ENCODE measurements at places on chromosomes 4 and X. TPM values are rescaled to one million over a fixed set of nuclear protein-coding genes. Genes with fewer than 3 reads are reported as not detected.
A peak's percentile ranks its signal among the peaks of the same experiment; 100 is the strongest.

SSX2B gene
- total RNA-seq: not detected

ZNF674 gene
- total RNA-seq: 1.2 TPM

GLOD5 gene
- not detected for total RNA-seq

ELOVL6 gene
- 12.9 TPM for total RNA-seq

SMAD1 gene
- total RNA-seq: 48.9 TPM

CITED1 gene
- not detected for total RNA-seq

RIPPLY1 gene
- total RNA-seq: not detected

ASMT gene
- not detected for total RNA-seq

DNA sequence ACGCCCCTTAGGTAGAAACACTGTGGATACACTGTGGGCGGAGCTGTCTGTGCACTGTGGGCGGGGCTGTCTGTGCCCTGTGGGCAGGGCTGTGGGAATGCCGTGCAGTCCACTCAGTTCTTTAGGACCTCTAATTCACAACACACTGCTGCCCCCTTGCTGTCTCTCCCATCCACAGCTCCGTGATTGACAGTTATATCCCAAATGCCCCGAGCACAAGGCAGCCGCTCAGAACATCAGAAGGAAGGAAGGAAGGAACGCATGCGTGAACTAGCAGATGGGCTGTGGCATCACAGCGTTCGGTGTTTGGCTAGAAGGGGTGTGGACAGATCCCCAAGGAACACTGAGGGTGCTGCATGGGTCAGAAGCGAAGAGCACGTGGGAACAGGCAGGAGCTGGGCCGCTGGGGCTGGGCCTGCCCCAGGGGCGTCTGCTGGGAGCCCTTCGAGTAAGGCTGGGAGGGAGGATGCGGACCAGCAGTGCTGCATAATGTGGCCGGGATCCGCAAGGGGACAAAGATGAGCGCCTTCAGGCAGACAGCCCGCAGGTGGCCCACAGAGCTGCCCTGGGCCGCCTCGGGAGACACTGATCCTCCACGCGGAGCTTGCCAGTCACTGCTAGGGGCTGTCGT is 29.8 kb downstream of the ACOX3 start:
- no peaks in the 10 kb centered on the region for H3K27me3 ChIP-seq
- no peaks in the 10 kb centered on the region for H3K36me3 ChIP-seq
- H3K4me1 ChIP-seq: no peaks in the 10 kb centered on the region
- no peak overlapping the region for H3K4me3 ChIP-seq
- peak; percentile 69 for DNase-seq
- no peak overlapping the region for H3K27ac ChIP-seq

DNA sequence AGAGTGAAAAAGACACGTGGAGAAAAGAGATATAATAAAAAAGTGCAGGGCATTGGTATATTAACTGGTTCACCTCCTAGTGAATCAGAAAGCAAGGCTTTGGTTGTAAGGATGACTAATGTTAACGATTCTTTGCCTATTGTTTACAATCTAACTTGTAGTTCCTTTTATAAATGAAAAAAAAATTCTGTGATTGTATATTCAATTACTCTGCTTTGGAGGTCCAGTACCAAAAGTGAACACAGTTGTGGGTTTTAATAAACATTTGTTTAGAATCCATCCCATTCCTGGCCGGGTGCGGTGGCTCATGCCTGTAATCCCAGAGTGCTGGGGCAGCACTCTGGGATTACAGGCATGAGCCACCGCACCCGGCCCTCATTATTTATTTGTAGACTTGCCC is 36.9 kb upstream of the PRSS12 start:
- no peak overlapping the region for H3K27ac ChIP-seq
- H3K27me3 ChIP-seq: no peaks in the 10 kb centered on the region
- no peak overlapping the region for H3K4me3 ChIP-seq
- no peaks in the 10 kb centered on the region for H3K36me3 ChIP-seq
- no peak for DNase-seq
- no peaks in the 10 kb centered on the region for H3K4me1 ChIP-seq

DNA sequence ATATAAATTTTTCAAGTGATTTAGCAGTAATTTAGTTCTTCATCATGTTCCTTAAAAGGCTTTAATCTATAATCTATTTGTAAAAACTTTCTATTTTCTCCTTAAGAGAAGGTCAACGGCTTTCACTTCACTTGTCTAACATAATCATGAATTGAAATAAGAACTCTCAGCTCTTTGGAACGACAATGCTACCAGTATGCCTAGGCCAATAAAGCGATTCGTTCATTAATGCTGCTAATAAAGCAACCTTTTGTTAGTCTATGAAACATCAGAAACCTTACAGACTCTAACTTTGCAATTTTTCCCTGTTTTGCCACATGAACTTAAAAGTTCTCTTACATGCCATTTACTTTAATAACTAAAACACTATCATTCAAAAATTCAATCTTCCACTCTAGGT is 47.6 kb downstream of the FBXW7 start:
- DNase-seq: no peak
- no peaks in the 10 kb centered on the region for H3K4me1 ChIP-seq
- H3K27me3 ChIP-seq: no peaks in the 10 kb centered on the region
- H3K27ac ChIP-seq: no peak overlapping the region

DNA sequence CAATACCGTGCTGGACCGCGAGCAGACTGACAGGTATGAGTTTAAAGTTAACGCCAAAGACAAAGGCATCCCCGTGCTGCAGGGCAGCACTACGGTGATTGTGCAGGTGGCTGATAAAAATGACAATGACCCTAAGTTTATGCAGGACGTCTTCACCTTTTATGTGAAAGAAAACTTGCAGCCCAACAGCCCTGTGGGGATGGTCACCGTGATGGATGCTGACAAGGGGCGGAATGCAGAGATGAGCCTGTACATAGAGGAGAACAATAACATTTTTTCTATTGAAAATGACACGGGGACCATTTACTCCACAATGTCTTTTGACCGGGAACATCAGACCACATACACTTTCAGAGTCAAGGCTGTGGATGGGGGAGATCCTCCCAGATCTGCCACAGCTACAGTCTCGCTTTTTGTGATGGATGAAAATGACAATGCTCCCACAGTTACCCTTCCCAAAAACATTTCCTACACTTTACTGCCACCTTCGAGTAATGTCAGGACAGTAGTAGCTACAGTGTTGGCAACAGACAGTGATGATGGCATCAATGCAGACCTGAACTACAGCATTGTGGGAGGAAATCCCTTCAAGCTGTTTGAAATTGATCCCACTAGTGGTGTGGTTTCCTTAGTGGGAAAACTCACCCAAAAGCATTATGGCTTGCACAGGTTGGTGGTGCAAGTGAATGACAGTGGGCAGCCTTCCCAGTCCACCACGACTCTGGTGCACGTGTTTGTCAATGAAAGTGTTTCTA is 3.2 kb downstream of the PCDH7 start:
- H3K36me3 ChIP-seq: no peaks in the 10 kb centered on the region
- peak overlapping the region; percentile 55 for H3K4me3 ChIP-seq
- DNase-seq: no peak
- peak overlapping the region; percentile 56 for H3K27ac ChIP-seq
- no peaks in the 10 kb centered on the region for H3K27me3 ChIP-seq

DNA sequence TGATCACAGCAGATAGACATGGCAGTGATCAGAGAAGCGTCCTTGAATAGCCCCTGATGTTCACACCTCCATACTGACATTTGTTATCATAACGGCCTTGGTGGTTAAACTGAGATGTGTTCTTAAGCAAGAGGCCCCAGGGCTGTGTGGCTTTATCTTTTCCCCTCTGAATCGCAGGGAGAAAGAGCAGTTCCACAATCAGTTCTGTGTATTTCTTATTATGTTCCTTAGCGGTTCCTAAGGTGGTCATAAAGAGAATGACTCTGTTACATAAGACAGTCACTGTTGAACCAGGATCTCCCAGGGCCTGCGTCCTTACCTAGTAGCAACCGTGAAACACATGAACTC is 52.8 kb upstream of the CBR4 start:
- no peaks in the 10 kb centered on the region for H3K27me3 ChIP-seq
- DNase-seq: peak; percentile 24
- H3K27ac ChIP-seq: peak overlapping the region; percentile 86
- H3K36me3 ChIP-seq: no peaks in the 10 kb centered on the region
- H3K4me3 ChIP-seq: no peak overlapping the region

DNA sequence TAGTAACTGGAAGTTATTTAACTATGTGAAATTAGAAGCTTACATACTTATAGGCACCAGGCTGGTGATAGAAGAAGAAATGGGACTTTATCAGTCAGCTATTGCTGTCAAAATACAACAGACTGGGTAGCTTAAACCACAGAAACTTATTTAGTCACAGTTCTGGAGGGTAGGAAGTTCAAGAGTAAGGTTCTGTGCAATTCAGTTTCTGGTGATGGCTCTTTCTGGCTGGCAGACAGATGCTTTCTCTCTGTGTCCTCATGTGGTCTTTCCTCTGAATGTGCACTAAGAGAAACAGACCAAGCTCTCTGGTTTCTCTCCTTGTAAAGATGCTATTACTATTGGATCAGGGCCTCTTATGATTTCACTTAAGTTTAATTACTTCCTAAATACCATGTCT is 92.1 kb upstream of the ANKRD50 start:
- H3K36me3 ChIP-seq: no peaks in the 10 kb centered on the region
- DNase-seq: no peak
- no peaks in the 10 kb centered on the region for H3K27me3 ChIP-seq
- no peaks in the 10 kb centered on the region for H3K4me1 ChIP-seq
- no peak overlapping the region for H3K27ac ChIP-seq
- H3K4me3 ChIP-seq: no peak overlapping the region

DNA sequence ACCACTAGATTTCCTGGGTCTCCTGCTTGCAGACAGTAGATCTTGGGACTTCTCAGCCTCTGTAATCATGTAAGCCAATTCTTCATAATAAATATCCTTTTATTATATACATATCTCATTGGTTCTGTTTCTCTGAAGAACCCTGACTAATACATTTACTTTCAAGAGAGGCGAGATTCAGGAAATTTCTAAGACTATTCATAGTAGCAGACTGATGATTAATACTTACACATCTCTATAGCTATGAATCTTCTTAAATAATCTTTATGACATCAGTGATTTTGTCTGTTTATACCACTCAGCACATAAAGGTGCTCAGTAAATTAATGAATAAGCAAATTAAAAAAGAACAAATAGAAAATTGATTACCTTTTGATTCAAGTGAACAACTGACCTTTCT is 682.3 kb upstream of the GRID2 start:
- H3K4me1 ChIP-seq: no peaks in the 10 kb centered on the region
- H3K36me3 ChIP-seq: no peaks in the 10 kb centered on the region
- no peak overlapping the region for H3K4me3 ChIP-seq
- H3K27ac ChIP-seq: no peak overlapping the region
- no peak for DNase-seq
- H3K27me3 ChIP-seq: no peaks in the 10 kb centered on the region

GRCh38 chr4:41485041-41485440 is 52.9 kb upstream of the LIMCH1 start:
- no peaks in the 10 kb centered on the region for H3K4me1 ChIP-seq
- no peak overlapping the region for H3K27ac ChIP-seq
- DNase-seq: no peak
- no peaks in the 10 kb centered on the region for H3K36me3 ChIP-seq
- no peak overlapping the region for H3K4me3 ChIP-seq

- H3K27ac ChIP-seq: no peak overlapping the region
- no peaks in the 10 kb centered on the region for H3K4me1 ChIP-seq
- no peaks in the 10 kb centered on the region for H3K36me3 ChIP-seq
Observed at GRCh38 chrX:129836827-129837226, 6.9 kb downstream of the ZDHHC9 start.

DNA sequence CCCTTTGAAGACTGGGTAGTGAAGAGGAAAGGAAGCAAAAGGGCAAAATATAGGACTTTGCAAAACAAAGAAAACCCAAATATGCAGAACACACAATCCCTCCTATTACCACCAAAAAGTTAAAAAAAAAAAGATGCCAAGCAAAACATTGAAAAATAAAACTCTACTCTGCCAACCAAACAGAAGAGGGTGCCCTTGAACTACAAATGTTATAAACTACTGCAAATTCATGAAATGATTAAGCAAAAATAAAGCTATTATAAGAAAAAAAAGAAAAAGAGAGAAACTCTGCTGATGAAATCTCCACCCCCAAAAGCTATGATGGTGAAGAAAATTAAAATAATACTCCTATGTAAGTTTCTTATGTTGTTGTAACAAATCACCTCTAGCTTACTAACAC is 168.5 kb upstream of the STK26 start:
- H3K27ac ChIP-seq: no peak overlapping the region
- H3K27me3 ChIP-seq: peaks cover 9% of the 10 kb centered on the region
- no peaks in the 10 kb centered on the region for H3K36me3 ChIP-seq
- no peaks in the 10 kb centered on the region for H3K4me1 ChIP-seq
- DNase-seq: no peak
- no peak overlapping the region for H3K4me3 ChIP-seq

- no peaks in the 10 kb centered on the region for H3K4me1 ChIP-seq
- H3K27ac ChIP-seq: no peak overlapping the region
- no peaks in the 10 kb centered on the region for H3K36me3 ChIP-seq
- H3K27me3 ChIP-seq: no peaks in the 10 kb centered on the region
- DNase-seq: no peak
- H3K4me3 ChIP-seq: no peak overlapping the region
Observed at GRCh38 chr4:154542271-154542879, 7.8 kb downstream of the PLRG1 start.

GRCh38 chrX:139936259-139936658 is 3.4 kb upstream of the ATP11C start:
- H3K27me3 ChIP-seq: no peaks in the 10 kb centered on the region
- no peak for DNase-seq
- no peak overlapping the region for H3K27ac ChIP-seq
- H3K36me3 ChIP-seq: no peaks in the 10 kb centered on the region

DNA sequence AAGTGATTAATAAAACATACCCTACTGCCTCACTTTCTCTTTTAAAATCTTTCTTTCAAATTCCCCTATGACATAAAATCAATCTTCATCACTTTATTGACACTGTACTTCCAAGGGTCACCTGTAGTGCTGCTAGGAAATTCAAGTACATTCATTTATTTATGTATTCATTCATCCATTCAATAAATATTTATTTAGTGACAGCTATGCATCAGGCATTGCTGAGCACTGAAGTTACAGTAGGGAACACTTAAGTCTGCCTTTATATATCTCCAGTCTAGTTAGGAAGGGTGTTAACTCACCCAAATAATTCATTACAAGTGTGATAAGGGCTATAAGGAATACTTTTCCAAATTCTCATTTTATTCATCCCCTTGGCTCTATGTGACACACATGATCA is 2.3 kb downstream of the SYTL5 start:
- no peak overlapping the region for H3K4me3 ChIP-seq
- H3K4me1 ChIP-seq: no peaks in the 10 kb centered on the region
- H3K27ac ChIP-seq: no peak overlapping the region
- H3K27me3 ChIP-seq: no peaks in the 10 kb centered on the region
- DNase-seq: no peak
- H3K36me3 ChIP-seq: no peaks in the 10 kb centered on the region

GRCh38 chr4:66475596-66475995 is 805.3 kb upstream of the EPHA5 start:
- no peaks in the 10 kb centered on the region for H3K4me1 ChIP-seq
- no peak overlapping the region for H3K4me3 ChIP-seq
- H3K27me3 ChIP-seq: no peaks in the 10 kb centered on the region
- no peaks in the 10 kb centered on the region for H3K36me3 ChIP-seq
- H3K27ac ChIP-seq: no peak overlapping the region

Data from uterus (tissue), 4 donors.